Left lung (tissue), 14 donors: ENCODE measurements at places on chromosomes 4 and X. TPM values are rescaled to one million over a fixed set of nuclear protein-coding genes. Genes with fewer than 3 reads are reported as not detected.

DHRSX gene
- total RNA-seq, result 28.8 TPM

GRCh38 chrX:25007059-25008053 is 8.4 kb downstream of the ARX start:
- H3K36me3 ChIP-seq, result no peaks in the 10 kb centered on the region
- H3K27me3 ChIP-seq, result peaks cover 92% of the 10 kb centered on the region
- H3K27ac ChIP-seq, result no peak overlapping the region
- peaks cover 5% of the 10 kb centered on the region for H3K4me1 ChIP-seq
- no peak for DNase-seq

NHSL2 gene
- total RNA-seq, result 15.3 TPM

GRCh38 chr4:157838366-157838765 is 334.5 kb downstream of the GASK1B start:
- no peaks in the 10 kb centered on the region for H3K36me3 ChIP-seq
- DNase-seq, result no peak
- H3K27ac ChIP-seq, result no peak overlapping the region
- H3K27me3 ChIP-seq, result no peaks in the 10 kb centered on the region

- H3K4me1 ChIP-seq, result peaks cover 5% of the 10 kb centered on the region
- no peaks in the 10 kb centered on the region for H3K27me3 ChIP-seq
- H3K4me3 ChIP-seq, result no peak overlapping the region
- H3K36me3 ChIP-seq, result no peaks in the 10 kb centered on the region
- no peak for DNase-seq
Observed at GRCh38 chrX:17682259-17682658, 55.0 kb upstream of the SCML1 start.

DNA sequence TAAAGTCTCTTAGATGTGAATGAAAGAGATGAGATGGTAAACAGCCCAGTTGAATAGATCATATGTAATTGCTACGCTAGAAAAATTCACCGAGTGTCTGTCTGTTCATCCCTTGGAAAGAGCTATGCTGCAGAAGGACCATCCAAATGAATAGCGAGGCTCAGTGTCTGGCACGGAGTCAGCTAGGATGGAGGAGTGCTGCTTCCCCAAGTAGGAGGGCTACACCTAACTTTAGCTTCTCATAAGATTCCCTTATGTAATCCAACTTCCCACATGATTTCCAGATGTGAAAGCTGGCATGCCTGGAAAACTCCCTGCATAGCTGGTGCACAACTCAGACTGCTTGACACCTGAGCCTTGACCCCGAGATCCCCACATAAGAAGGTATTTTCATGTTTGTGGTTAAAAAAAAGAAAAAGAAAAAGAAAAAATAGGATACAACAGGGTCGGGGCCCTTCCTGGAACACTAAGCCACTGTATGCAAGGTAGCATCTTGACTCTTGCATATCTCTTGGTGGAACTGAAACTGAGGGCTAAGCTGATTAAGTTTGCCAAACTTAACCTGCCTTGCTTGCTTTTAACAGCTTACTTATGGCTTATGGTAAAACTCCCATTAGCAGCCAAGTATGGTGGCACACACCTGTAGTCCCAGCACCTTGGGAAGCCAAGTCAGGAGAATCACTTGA is 82.3 kb downstream of the FREM3 start:
- no peak for DNase-seq
- H3K4me3 ChIP-seq, result no peak overlapping the region
- no peaks in the 10 kb centered on the region for H3K36me3 ChIP-seq
- H3K27ac ChIP-seq, result no peak overlapping the region

GRCh38 chrX:77640702-77641101 is 145.3 kb downstream of the ATRX start:
- no peaks in the 10 kb centered on the region for H3K4me1 ChIP-seq
- no peak for DNase-seq
- H3K27ac ChIP-seq, result no peak overlapping the region
- no peak overlapping the region for H3K4me3 ChIP-seq
- H3K27me3 ChIP-seq, result no peaks in the 10 kb centered on the region
- H3K36me3 ChIP-seq, result no peaks in the 10 kb centered on the region

- no peak for DNase-seq
- no peaks in the 10 kb centered on the region for H3K27me3 ChIP-seq
- no peak overlapping the region for H3K4me3 ChIP-seq
- H3K27ac ChIP-seq, result no peak overlapping the region
Observed at GRCh38 chr4:13794819-13795565, 167.5 kb upstream of the BOD1L1 start.
